ENCODE measurements at places on chromosomes 1 and 21.

GRCh38 chr1:67041841-67042503, 12.0 kb downstream of the SLC35D1 start:
- no peak for DNase-seq

DNA sequence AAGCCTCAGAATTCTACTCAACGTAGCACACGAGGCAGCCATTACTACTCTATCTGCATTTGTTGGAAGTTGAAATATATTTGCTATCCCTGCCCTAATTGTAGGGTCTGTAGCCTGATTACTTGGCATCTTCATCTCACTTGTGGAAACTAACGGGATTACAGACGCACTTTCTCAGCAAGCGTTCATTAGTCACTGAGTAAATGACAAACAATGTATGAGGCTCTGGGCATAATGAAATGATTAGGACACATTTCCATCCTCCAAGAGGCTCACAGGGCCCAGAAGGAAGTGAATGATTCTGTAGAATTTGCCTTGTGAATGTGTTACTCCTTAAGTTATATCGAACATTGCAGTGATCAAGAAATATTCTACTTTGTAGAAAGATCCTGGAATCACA, 78.1 kb downstream of the KIF26B start:
- DNase-seq = no peak

DNA sequence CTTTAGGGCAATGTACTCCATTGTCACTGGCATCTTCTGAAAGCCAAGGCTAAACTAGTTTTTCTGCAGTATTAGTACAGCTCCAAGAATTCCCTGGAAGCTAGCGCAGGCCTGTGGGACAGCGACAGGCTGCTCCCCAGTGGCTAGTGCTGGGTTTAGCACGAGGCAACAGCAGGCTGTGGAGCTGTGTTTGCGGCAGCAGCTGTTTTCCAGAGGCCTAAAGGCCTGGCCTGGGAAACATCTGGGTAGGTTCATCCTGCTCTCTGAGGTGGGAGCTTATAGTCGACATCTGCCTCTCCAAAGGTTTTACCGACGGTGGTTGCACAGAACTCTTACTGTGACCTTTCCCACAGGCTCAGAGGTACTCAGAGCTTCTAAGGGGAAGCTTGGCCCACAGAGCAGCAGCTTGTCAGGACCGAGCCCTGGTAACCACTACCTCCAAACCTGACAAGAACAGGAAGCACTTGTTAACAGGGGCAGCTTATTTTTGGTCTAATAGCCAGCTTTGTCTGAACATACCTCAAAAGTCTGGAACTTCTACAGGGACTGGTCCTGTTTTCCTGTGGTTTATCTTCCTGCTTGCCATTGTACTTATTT, 17.2 kb downstream of the CC2D1B start:
- DNase-seq = no peak

- no peak for DNase-seq
Observed at GRCh38 chr1:18340787-18341186, 139.9 kb upstream of the KLHDC7A start.

DNA sequence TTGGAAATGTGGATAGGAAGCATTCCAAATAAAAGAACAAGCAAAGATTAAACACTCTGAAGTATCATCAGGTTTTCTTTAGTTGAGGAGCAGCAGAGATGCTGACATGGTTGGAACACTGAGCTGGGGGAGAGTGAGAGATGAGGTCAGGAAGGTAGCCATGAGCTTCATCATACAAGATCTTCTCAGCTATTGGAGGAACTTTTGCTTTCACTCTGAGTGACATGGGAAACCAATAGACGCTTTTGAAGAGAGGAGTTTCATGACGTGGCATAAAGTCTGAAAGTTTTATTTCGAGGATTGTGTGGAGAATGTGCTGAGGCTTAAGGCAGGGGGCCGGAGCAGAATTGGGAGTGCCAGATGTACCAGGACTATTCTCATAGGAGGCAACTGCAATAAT, 616.2 kb upstream of the CAMK1G start:
- no peak for DNase-seq

- no peak for DNase-seq
Observed at GRCh38 chr1:31802190-31803150, 13.4 kb downstream of the SPOCD1 start.

- no peak for DNase-seq
Observed at GRCh38 chr1:51567653-51568052, 48.6 kb upstream of the EPS15 start.

- no peak for DNase-seq
Observed at GRCh38 chr1:161981126-161981525, 42.5 kb downstream of the OLFML2B start.

All from SW 1271 (cell line).